A549 treated with ZK216348 at 1 μM for 4 hours (cell line): ENCODE measurements at places on chromosomes 7 and 10. TPM values are rescaled to one million over a fixed set of nuclear protein-coding genes. Genes with fewer than 3 reads are reported as not detected.

Gene CYP26C1
- not detected in 5 replicates for total RNA-seq

Gene MSS51
- total RNA-seq, result 0.40 to 0.65 TPM (median 0.62 TPM) in 5 replicates

Gene NKX2-3
- not detected in 5 replicates for total RNA-seq

Gene UNCX
- total RNA-seq, result 0.21 TPM in 1 of 5 replicates, not detected in the others

Gene ENTPD1
- 0.05 to 0.17 TPM in 2 of 5 replicates, not detected in the others for total RNA-seq

Gene CNPY4
- total RNA-seq, result 10.6 to 13.4 TPM (median 11.9 TPM) in 5 replicates

Gene SSC4D
- 0.92 to 2.2 TPM (median 1.0 TPM) in 5 replicates for total RNA-seq

Gene ECHDC3
- total RNA-seq, result 6.6 to 10.4 TPM (median 8.5 TPM) in 5 replicates

Gene PLCE1
- total RNA-seq, result 4.9 to 7.8 TPM (median 6.8 TPM) in 5 replicates

Gene PLA2G12B
- total RNA-seq, result not detected in 5 replicates

Gene FAM241B
- total RNA-seq, result 13.3 to 22.9 TPM (median 18.8 TPM) in 5 replicates

Gene CPED1
- not detected in 5 replicates for total RNA-seq

Gene SNCG
- 11.6 to 19.1 TPM (median 15.3 TPM) in 5 replicates for total RNA-seq

Gene SEMA3A
- 3.7 to 6.6 TPM (median 4.8 TPM) in 5 replicates for total RNA-seq

Gene SYT15
- total RNA-seq, result 2.0 to 3.9 TPM (median 2.3 TPM) in 5 replicates

Gene ASAH2
- 0.42 to 3.6 TPM (median 2.4 TPM) in 5 replicates for total RNA-seq

Gene COA1
- 86.3 to 105 TPM (median 88.6 TPM) in 5 replicates for total RNA-seq

Gene ABCB4
- not detected in 5 replicates for total RNA-seq

Gene OSBPL3
- 8.8 to 13.7 TPM (median 13.4 TPM) in 5 replicates for total RNA-seq

Gene PIP
- 0.51 to 0.75 TPM (median 0.71 TPM) in 3 of 5 replicates, not detected in the others for total RNA-seq

Gene DUSP5
- 84.0 to 163 TPM (median 125 TPM) in 5 replicates for total RNA-seq

Gene NRG3
- not detected in 5 replicates for total RNA-seq

Gene ANXA11
- total RNA-seq, result 191 to 224 TPM (median 205 TPM) in 5 replicates

Gene TMEM184A
- 6.8 to 14.2 TPM (median 11.3 TPM) in 5 replicates for total RNA-seq

Gene DBF4
- total RNA-seq, result 23.3 to 32.1 TPM (median 29.2 TPM) in 5 replicates

Gene AKR1D1
- not detected in 5 replicates for total RNA-seq

Gene TET1
- total RNA-seq, result 0.26 to 0.64 TPM (median 0.58 TPM) in 5 replicates

Gene CEP41
- total RNA-seq, result 12.3 to 15.3 TPM (median 13.6 TPM) in 5 replicates

Gene ZWINT
- total RNA-seq, result 86.3 to 111 TPM (median 87.7 TPM) in 5 replicates

Gene TFR2
- total RNA-seq, result 1.6 to 3.1 TPM (median 2.5 TPM) in 5 replicates
